Gastroesophageal sphincter (tissue), 4 donors: ENCODE measurements at places on chromosomes 6 and 20. TPM values are rescaled to one million over a fixed set of nuclear protein-coding genes. Genes with fewer than 3 reads are reported as not detected.

The HTR1E gene
- total RNA-seq, result not detected

The MDFI gene
- total RNA-seq, result 2.3 TPM

The BPIFB2 gene
- total RNA-seq, result not detected

The COL9A3 gene
- total RNA-seq, result 29.9 TPM

The MOXD1 gene
- 34.9 TPM for total RNA-seq
